NCI-H1930 (cell line): ENCODE measurements at places on chromosomes 1 and 21.
A peak's percentile ranks its signal among the peaks of the same experiment; 100 is the strongest.

DNA sequence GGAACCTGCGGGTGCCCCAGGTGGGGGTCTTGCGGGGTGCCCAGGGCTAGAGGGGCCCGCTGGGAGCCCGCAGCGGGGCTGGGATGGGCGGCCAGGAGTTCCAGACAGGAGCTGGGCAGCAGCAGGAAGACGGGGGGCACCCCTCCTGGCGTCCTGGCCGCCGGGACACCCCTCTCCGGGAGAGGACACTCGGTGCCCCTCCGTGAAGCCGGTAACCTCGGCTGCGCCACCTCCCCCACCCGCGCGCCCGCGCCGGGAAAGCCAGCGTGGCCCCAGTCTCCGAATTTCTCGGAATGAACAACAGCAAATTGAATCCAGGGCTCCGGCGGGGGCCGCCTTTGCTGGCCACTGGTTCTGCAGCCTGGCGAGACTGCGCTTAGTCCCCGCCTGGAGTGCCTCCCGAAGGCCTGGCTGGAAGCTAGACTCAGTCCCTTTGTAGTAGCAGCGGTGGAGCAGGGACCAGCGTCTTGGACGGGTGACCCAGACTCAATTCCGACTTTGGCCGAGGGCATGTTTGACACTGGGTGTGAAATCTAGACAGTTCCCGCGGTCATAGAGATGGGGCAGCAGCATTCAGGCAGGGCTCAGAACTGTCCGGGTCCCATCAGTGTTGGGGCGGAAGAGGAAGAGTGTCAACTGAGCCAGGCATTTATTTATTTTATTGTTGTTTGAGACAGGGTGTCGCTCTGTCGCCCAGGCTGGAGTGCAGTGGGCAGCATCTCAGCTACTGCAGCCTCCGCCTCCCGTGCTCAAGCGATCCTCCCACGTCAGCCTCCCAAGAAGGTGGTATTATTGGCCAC, 773 bp downstream of the IFNGR2 start:
- DNase-seq = peak; percentile 32

GRCh38 chr1:229190057-229190575, 80.8 kb upstream of the RAB4A start:
- no peak for DNase-seq

GRCh38 chr1:226309398-226310244, 657 bp upstream of the LIN9 start:
- DNase-seq = peak; percentile 27

DNA sequence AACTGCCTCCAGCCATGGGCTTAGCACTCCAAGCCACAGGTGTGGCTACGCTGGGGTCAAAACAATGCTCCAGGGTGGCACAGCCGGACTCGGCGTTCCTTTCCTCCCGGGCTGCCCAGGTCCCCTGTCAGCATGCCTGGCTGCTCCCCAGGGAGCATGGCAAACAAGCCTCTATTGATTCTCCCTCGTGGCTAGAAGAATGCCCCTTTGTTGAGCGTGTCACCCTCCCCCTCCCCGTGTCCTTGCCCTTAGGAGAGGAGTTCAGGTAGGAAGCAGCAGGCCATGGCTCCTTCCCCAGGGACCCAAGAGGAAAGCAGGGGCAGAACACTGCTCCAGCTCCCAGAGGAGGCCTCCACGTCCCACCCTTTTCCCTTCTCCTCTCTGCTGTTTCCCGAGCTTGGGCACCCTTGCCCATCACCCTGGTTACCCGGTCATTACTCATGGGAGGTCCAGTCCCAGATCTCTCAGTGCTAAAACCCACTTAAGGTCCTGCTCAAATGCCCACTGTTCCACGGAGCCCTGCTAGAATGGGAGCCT, 57.4 kb upstream of the CITED4 start:
- no peak for DNase-seq

DNA sequence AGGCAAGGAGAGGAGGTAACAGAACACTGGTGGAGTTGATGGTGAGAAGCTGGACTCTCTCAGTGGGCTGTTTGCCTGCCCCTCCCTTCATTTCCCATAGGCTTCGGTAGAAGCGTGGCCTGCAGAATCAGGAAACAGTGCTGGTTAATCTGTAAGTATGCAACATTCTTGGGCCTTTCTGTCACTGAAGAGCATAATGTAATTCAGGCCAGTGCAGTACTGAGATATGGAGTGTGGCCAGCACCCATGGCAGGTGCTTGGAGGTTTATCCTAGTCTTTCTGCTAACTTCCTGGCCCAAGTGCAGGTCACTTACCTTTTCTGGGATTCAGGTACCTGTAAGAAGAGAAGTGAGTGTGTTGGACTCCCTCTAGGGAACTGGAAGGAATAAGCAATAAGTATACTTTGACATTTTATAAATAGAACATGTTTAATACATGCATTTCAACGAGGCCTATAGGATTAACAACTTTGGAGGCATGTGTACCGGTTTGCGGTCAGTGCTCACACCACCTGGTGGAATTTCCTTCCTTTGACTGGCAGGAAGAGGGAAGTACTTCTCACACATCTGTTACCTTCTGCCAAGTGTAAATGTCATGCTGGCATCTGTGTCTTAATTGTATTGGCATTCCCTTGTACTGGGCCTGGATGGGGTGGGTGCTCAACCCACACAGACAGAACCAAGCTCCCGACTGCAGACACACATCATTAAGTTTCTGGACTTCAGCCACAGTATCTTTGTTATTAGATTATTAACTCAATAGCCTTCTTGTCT, 105.5 kb downstream of the KIF26B start:
- DNase-seq = no peak

GRCh38 chr1:35717911-35718476, 690 bp downstream of the C1orf216 start:
- no peak for DNase-seq
